Spinal cord (tissue), 10 donors: ENCODE measurements at places on chromosomes 7 and 10. TPM values are rescaled to one million over a fixed set of nuclear protein-coding genes. Genes with fewer than 3 reads are reported as not detected.

DNA sequence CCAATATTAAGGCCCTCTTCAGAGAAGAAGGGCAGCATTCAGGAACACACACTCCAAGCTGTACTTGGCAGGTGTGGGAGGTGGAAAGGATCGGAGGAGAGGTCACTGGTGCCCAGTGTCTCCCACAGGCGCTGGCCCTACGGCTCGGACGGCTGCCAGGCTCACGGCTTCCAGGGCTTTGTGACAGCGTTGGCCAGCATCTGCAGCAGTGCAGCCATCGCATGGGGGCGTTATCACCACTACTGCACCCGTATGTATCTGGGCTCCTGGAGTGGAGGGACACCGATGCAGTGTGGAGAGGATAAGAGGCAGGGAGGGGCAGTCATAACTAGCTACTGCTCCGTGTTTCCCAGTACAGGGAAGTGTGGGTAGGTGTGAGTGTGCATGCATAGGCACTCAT, 3.9 kb downstream of the RGR start:
- H3K4me1 ChIP-seq: peaks cover 21% of the 10 kb centered on the region
- no peaks in the 10 kb centered on the region for H3K27me3 ChIP-seq
- no peak overlapping the region for H3K27ac ChIP-seq
- H3K4me3 ChIP-seq: no peak overlapping the region
- DNase-seq: no peak

GRCh38 chr7:99579956-99580777, 17.9 kb upstream of the TMEM225B start:
- H3K4me1 ChIP-seq: peaks cover 15% of the 10 kb centered on the region
- peak; percentile 93 for DNase-seq
- H3K4me3 ChIP-seq: peak overlapping the region; percentile 73
- no peaks in the 10 kb centered on the region for H3K36me3 ChIP-seq
- no peaks in the 10 kb centered on the region for H3K27me3 ChIP-seq
- H3K27ac ChIP-seq: peak overlapping the region; percentile 52

Gene HOXA9
- 8.6 TPM for polyA plus RNA-seq

DNA sequence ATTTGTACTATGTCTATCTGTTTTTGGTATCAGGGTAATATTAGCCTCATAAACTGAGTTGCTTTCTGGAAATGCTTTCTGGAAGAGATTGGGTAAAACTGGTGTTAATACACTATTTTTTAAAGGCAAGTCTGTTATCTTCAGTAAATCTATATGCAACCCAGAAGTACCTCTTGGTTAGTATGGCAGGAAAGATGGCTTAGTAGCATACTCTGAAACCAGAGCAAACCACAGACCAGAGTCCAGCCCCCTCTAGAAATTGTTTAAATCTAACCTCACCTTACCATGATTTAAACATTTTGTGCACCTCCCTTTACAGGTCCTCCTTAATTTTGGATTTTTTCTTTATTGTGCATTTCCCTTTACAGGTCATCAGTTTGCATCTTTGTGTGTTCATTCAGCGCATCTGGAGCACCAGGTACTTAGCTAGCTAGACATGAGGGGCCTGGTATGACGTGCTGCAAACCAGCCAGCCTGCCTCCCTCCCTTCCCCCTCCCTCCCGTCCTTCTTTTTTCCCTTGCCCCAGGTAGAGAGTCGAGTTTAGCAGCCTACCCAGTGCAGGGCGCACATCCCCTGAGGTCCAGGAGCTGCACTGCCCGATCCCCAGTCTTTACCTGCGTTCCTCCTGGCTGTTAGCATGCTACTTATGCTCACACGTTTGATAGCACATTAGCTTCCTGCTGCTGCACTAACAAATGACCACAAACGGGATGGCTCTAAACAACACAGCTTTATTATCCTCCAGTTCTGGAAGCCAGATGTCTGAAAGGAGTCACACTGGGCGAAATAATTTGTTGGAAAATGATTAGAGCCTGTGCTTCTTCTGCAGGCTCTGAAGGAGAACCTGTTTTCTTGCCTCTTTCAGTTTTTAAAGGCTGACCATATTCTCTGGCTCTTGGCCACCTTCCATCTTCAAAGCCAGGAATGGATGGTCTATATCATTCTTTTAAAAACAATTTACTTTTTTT, 299.9 kb upstream of the HABP2 start:
- no peak overlapping the region for H3K27ac ChIP-seq
- H3K27me3 ChIP-seq: peaks cover 6% of the 10 kb centered on the region
- DNase-seq: no peak
- H3K4me1 ChIP-seq: no peaks in the 10 kb centered on the region
- H3K4me3 ChIP-seq: no peak overlapping the region

Gene GPRIN2
- polyA plus RNA-seq: 9.9 TPM

DNA sequence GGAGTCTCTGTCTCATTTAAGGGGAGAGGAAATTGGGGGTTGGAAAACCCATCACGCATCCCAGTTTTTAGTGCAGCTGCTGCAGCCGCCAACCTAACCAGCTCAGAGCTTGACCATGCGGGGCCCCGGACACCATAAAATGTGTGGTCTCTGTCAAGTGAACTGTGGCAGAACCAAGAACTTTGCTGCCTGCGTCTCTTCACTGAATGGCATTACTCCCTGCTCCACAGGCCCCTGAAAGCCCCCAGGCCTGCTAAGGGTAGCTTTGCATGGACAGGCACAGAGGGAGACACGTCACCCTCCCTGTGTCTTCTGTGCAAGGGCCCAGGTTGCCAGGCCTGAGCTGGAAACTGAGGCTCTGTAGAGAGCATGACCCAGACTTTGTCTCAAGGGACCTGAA, 144.6 kb upstream of the GPR26 start:
- H3K27me3 ChIP-seq: no peaks in the 10 kb centered on the region
- no peak overlapping the region for H3K27ac ChIP-seq
- H3K4me3 ChIP-seq: no peak overlapping the region
- H3K4me1 ChIP-seq: peaks cover 15% of the 10 kb centered on the region
- no peak for DNase-seq

- no peaks in the 10 kb centered on the region for H3K27me3 ChIP-seq
- no peak overlapping the region for H3K27ac ChIP-seq
- no peaks in the 10 kb centered on the region for H3K36me3 ChIP-seq
- no peak for DNase-seq
Measured at GRCh38 chr7:51356849-51357516, 40.4 kb upstream of the COBL start.

- H3K27ac ChIP-seq: no peak overlapping the region
- H3K36me3 ChIP-seq: no peaks in the 10 kb centered on the region
- no peak for DNase-seq
- H3K27me3 ChIP-seq: no peaks in the 10 kb centered on the region
- H3K4me3 ChIP-seq: no peak overlapping the region
Measured at GRCh38 chr10:52746169-52746568, 26.4 kb downstream of the MBL2 start.

- peaks cover 17% of the 10 kb centered on the region for H3K4me1 ChIP-seq
- H3K36me3 ChIP-seq: peaks cover 28% of the 10 kb centered on the region
- H3K4me3 ChIP-seq: peak overlapping the region; percentile 16
- no peak for DNase-seq
Measured at GRCh38 chr7:76281006-76281705, 21.3 kb upstream of the HSPB1 start.

GRCh38 chr10:70587045-70587658, 15.4 kb downstream of the PRF1 start:
- H3K36me3 ChIP-seq: no peaks in the 10 kb centered on the region
- H3K27ac ChIP-seq: no peak overlapping the region
- no peaks in the 10 kb centered on the region for H3K27me3 ChIP-seq
- no peak overlapping the region for H3K4me3 ChIP-seq

DNA sequence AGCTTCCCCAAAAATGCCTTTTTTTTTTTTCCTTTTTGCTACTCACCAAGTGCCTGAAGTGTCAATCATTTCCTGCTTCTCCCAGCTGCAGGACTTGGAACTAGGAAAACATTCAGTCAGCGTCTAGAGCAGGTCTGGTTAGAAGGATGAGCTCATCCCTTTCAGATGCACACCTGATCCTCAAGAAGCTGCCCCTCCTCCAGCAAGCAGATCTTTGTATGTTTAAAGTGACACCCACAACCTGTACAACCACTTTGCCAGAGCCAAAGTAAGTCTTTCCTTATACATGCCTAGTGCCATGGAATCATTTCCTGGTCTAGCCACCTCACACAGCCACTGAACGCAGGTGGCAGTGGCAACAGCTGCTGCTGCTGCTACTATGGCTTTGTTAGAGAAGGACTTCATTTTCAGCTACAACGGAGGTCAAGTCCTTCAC, 10.4 kb upstream of the USP54 start:
- no peaks in the 10 kb centered on the region for H3K27me3 ChIP-seq
- no peak overlapping the region for H3K4me3 ChIP-seq
- peaks cover 9% of the 10 kb centered on the region for H3K36me3 ChIP-seq
- H3K4me1 ChIP-seq: peaks cover 4% of the 10 kb centered on the region

- H3K4me3 ChIP-seq: no peak overlapping the region
- peaks cover 9% of the 10 kb centered on the region for H3K4me1 ChIP-seq
- H3K27ac ChIP-seq: no peak overlapping the region
- no peaks in the 10 kb centered on the region for H3K27me3 ChIP-seq
- no peaks in the 10 kb centered on the region for H3K36me3 ChIP-seq
- DNase-seq: no peak
Measured at GRCh38 chr10:119516381-119517234, 25.9 kb downstream of the RGS10 start.

Gene NFKB2
- polyA plus RNA-seq: 9.1 TPM

DNA sequence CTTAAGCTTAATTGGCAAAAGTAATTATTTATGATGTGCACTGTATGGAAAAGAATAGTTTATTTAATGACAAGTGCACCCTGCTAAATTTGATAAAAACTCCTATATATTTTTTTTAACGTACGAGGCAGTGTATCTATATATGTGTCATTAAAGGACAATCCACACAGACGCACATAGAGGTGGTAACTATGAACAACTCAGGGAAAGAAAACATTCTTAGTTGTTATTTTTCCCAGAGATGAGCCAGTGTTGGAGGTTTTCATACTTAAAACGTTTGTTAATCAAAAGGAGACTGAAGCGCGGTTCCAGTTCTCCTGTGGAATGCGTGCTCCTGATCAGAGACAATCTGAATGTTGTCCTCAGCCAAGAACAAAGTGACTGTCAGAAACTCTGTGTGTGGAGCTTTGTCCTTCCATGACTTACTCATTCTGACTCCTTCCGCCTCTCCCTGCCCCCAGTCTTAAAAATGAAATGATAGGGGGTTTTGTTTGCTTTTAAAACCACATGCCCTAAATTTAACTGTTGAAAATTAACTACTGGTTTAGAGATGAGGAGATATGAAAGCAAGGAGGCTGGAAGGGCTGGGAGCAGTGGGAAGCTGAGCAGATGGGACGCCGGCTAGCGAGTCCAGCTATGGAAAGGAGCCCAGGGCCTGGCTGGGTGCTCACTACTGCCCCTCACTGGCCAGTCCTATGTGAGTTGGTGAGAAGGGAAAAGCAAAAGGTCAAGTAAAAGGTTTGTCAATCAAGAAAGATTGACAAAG, 99.6 kb downstream of the SVIL start:
- peak overlapping the region; percentile 75 for H3K27ac ChIP-seq
- peaks cover 9% of the 10 kb centered on the region for H3K4me1 ChIP-seq
- H3K27me3 ChIP-seq: no peaks in the 10 kb centered on the region
- peaks cover 6% of the 10 kb centered on the region for H3K36me3 ChIP-seq
- DNase-seq: peak; percentile 27

Gene SLC39A12
- 10.4 TPM for polyA plus RNA-seq

GRCh38 chr7:115241151-115241550, 319.3 kb downstream of the MDFIC start:
- no peaks in the 10 kb centered on the region for H3K27me3 ChIP-seq
- no peak overlapping the region for H3K27ac ChIP-seq
- no peak overlapping the region for H3K4me3 ChIP-seq
- no peaks in the 10 kb centered on the region for H3K36me3 ChIP-seq

GRCh38 chr10:176677-177076, 41.4 kb downstream of the ZMYND11 start:
- no peak overlapping the region for H3K27ac ChIP-seq
- H3K27me3 ChIP-seq: no peaks in the 10 kb centered on the region
- no peak for DNase-seq
- H3K4me3 ChIP-seq: no peak overlapping the region
- H3K36me3 ChIP-seq: peaks cover 7% of the 10 kb centered on the region

Gene AHR
- 8.4 TPM for polyA plus RNA-seq

GRCh38 chr7:103934508-103934907, 55.0 kb downstream of the RELN start:
- DNase-seq: no peak
- no peaks in the 10 kb centered on the region for H3K36me3 ChIP-seq
- no peaks in the 10 kb centered on the region for H3K27me3 ChIP-seq

- H3K27me3 ChIP-seq: no peaks in the 10 kb centered on the region
- H3K4me1 ChIP-seq: peaks cover 11% of the 10 kb centered on the region
- H3K36me3 ChIP-seq: peaks cover 2% of the 10 kb centered on the region
- no peak for DNase-seq
Measured at GRCh38 chr10:103564116-103564501, 70.6 kb downstream of the NEURL1 start.

- peaks cover 67% of the 10 kb centered on the region for H3K36me3 ChIP-seq
- H3K4me3 ChIP-seq: no peak overlapping the region
- H3K4me1 ChIP-seq: peaks cover under 1% of the 10 kb centered on the region
- H3K27me3 ChIP-seq: no peaks in the 10 kb centered on the region
- H3K27ac ChIP-seq: no peak overlapping the region
- DNase-seq: no peak
Measured at GRCh38 chr7:100819586-100819985, 7.7 kb downstream of the EPHB4 start.

Gene SUGCT
- 2.4 TPM for polyA plus RNA-seq

Gene OLAH
- 0.84 TPM for polyA plus RNA-seq

Gene SHH
- 3.9 TPM for polyA plus RNA-seq

DNA sequence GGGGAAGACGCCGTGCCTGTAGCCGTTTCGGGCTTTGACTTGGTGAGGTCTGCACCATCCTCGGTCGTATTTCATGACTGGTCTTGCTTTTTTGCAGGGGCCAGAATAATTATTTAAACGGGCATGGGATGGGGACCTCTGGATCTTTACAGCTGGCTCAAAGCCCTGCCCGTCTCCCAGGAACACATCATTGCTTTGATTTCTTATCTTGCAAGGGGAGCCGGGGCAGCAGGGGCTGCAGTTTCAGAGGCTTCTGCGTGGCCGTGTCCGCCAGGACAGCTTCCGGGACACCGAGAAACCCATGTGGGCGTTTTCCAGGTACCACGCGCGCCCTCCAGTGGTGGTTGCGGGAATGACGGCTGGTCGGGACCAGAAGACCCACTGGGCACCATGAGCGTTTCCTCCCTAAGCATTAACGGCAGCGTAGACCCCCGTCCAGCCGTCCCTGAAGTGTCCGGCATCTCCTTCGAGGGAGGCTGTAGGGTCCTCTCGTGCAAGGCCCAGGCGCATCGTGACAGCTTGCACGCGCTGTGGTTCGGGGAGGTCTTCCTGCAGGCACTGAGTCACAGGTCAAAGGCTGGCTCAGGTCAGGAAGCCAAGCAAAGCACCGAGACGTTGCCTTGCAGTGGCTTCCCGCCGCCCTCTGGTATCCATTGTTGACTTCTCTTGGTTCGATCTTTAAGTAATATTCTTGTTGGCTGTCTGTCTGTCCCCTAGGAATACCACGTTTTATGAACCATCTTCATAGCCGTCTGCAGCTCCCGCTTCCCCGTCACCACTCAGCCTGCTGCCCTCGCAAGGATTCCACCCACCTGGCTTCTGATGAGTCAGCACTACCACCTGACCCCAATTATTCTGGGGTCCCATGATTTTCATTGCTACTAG, 16.2 kb upstream of the ZFAND2A start:
- H3K27ac ChIP-seq: no peak overlapping the region
- H3K36me3 ChIP-seq: no peaks in the 10 kb centered on the region
- DNase-seq: peak; percentile 89
- peaks cover 10% of the 10 kb centered on the region for H3K4me1 ChIP-seq
- no peak overlapping the region for H3K4me3 ChIP-seq

Gene SEMA4G
- 72.6 TPM for polyA plus RNA-seq
